ENCODE measurements at places on chromosomes 4 and X. TPM values are rescaled to one million over a fixed set of nuclear protein-coding genes. Genes with fewer than 3 reads are reported as not detected.

DNA sequence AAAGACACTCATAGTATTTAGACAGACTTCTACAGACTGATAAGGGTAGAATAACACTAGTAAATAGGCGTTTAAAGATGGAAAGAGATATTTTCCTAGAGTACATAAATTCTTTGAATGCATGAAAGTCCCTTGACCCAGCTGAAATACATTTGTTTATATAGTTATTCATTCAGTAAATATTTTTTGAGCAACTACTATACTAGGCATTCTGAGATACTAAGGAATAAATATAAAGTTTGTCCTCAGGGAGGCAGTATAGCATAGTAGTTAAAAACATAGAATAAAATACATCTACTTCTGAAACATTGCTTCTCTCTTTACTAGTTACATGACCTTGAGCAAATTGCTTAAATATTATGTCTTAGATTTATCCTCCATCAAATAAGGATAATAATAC, 27.4 kb downstream of the HMGN5 start:
- DNase-seq: peak; percentile 31
- no peaks in the 10 kb centered on the region for H3K36me3 ChIP-seq
- no peak overlapping the region for H3K27ac ChIP-seq

GRCh38 chrX:48833542-48834138, 1.8 kb downstream of the PCSK1N start:
- H3K4me1 ChIP-seq: no peaks in the 10 kb centered on the region
- H3K4me3 ChIP-seq: no peak overlapping the region
- H3K36me3 ChIP-seq: no peaks in the 10 kb centered on the region
- no peak for DNase-seq

Gene FRMPD4
- not detected for total RNA-seq

DNA sequence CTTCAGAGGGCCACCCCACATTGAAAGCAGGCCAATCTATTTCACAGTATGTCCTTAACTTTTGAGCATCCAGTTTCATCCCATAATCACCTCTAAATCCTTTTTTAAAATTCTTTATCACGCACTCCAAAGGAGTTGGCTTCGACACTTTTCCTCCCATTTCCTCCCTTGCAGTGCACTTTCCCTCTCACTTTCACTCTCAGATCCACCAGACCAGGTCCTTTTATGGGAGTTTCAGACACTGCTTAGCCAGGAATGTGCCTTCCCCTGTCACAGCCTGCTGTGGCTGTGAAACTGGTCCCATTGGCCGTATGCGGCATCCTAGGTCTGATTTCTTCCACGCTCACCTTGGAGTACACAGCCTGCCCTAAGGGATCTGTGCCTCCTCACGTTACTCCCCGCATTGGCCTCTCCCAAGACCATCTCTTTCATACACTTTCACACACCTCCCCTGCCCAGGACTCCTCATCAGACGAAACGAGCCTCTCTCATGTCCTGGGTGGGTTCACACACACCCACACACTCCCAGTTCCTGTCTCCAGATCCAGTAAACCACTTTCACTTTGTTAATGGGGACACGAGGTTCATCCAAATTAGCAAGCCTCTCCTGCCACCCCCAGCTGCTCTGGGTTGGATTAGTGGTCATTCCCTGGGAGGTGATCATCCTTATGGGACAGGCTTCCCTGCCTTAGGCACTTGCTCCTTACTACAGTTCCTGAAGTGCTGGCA, 10.0 kb upstream of the RHOXF2B start:
- no peak overlapping the region for H3K27ac ChIP-seq
- H3K4me1 ChIP-seq: no peaks in the 10 kb centered on the region
- H3K27me3 ChIP-seq: no peaks in the 10 kb centered on the region
- H3K4me3 ChIP-seq: no peak overlapping the region

- no peaks in the 10 kb centered on the region for H3K27me3 ChIP-seq
- H3K27ac ChIP-seq: no peak overlapping the region
- no peak for DNase-seq
- no peaks in the 10 kb centered on the region for H3K36me3 ChIP-seq
- H3K4me1 ChIP-seq: no peaks in the 10 kb centered on the region
These were observed 60.9 kb upstream of the SMAD1 start for GRCh38 chr4:145420595-145421214.

Gene RLIM
- 57.7 TPM for total RNA-seq

Gene DCAF12L1
- not detected for total RNA-seq

Gene FHL1
- 30.7 TPM for total RNA-seq

Gene CHRDL1
- total RNA-seq: 1.1 TPM

Measured in A673 (cell line).